ENCODE measurements at places on chromosomes 5 and 9.

DNA sequence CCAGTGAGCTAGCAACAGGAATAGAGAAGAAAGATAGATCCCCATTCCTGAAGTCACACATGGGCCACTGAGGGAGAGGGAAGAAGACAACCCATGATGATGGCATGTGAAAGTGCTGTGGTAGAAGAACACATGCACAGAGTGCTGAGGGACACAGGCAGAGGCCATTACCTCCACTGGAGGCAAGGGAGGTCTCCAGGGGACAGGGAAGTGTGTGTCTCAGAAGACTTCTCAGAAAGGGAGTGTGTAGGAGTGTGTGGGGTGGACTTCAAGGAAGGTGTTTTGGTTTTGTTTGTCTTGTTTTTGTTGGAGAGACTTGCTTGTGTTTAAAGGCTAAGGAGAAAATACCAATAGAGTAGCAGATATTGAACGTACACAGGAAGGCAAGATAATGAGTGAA, 77.0 kb upstream of the SMARCA2 start:
- no peak for DNase-seq

DNA sequence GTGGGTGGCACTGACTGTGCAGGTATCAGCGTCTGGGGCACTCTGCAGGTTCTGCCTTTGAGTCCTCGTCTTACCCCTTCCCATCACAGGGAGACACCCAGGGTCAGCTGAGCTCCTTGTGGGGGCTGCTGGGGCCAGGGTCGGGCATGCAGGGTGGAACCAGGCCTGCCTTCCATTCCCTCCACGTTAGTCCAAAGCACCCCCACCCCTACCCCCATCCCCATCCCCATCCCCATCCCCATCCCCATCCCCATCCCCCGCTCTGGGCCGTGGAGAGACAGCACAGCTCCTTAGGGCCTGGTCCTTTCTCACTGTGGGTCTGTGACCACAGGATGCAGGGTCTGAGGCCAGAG, 1.6 kb upstream of the PITX1 start:
- no peak for DNase-seq

DNA sequence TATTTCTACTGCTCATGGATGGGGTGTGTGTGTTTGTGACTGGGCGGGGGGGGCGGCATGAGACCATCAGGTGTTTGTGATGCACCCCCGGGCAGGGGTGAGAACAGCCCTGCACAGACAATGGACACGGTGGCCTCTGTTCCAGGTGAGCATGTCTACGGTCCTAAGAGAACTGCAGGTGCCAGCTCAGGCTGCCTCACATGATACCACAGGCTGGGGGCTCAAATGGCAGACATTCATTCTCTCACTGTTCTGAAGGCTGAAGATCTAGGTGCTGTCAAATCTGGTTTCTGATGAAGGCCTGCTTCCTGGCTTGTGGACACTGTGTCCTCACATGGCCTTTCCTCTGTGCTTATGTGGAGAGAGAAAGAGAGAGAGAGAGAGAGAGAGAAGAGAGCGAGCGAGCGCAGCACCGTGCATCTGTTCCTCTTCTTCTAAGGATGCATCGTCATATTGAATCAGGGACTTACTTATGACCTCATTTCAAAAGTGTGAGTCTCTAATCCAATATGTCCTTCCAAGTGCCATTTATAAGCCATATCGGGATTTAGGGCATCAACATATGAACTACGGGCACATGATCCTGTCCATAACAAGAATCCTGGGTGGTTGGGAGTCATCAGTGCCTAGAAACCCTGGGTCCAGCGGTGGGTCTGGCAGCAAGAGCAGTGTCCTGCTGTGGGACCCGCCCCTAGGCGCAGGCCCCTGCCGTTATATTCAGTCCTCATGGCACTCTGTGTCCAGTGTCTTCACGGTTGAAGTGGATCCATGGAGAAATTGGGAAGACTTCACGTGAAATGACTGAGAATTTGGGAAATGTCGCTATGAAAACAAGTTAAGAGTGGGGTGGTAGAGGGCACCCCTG, 42.5 kb downstream of the NXNL2 start:
- DNase-seq, result no peak

GRCh38 chr5:6910950-6911349, 197.7 kb downstream of the TENT4A start:
- DNase-seq, result no peak

DNA sequence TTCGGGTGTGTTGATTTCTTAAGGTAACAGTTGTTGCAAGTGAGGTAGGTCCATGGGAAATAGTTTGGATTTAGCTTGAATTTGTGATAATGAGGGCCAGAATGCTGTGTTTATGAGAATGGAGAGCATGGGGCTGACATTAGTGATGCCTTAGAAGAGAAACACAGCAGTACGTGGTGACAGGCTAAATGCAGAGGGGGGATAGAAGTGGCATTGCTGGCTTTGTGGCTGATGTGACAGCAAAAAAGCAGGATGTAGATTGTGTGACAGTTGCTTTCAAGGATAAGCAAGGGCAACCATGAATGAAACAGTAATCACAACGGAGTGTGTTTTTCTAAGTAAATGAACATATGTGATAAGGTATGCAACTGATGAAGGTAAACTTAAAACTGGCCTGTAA, 103.4 kb upstream of the SGCD start:
- DNase-seq, result no peak

DNA sequence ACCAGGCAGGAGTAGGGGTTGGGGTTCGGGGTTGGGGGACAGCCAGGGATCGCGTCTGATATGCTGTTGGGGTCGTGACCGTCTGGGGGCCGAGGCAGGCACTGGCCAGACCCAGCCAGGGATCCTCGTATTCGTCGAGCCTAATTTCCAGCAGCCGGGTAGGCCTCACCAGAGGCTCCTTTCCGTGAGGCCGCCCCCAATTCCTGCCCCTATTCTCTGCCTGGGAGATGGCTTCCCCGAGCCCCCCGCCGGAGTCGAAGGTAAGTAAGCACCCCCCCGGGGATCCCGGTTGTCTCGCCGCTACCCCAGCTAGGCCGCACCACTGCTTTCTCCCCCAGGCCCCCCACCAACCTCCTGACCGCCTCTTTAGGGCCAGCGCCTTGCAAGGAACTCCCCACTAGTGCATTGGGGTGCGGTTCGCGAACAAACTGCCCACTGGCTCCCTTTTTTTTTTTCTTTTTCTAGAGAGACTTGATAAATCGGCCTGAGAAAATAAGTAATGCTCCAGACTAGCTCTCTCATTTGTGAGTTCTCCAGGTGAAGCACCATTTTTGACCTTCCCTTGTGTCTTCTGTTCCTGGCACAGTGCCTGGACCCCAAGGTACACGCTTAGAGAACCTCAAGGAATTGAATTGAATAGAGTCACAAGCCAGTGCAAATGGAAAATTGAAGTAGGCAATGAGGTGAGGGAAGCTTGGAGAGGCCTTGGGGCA, 435 bp downstream of the ZNF189 start:
- no peak for DNase-seq

GRCh38 chr5:160744268-160745101, 107.5 kb downstream of the ATP10B start:
- DNase-seq, result no peak

- DNase-seq, result no peak
Observed at GRCh38 chr9:135530146-135530545, 8.9 kb downstream of the LCN1 start.

DNA sequence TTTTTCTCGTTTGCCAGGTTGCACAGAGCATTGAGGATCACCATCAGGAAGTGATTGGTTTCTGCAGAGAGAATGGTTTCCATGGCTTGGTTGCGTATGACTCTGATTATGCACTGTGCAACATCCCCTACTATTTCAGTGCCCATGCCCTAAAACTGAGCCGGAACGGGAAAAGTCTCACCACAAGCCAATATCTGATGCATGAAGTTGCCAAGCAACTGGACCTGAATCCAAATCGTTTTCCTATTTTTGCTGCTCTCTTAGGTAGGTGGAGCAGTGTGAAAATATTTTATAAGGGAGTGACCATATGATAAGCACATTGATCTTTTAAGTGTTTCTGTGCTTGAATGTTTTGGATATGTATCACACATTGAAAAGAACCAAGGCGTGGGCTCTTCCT, 17.7 kb upstream of the FAM120AOS start:
- no peak for DNase-seq

Measured in GM12891 (cell line).